ENCODE measurements at places on chromosomes 3 and 15. TPM values are rescaled to one million over a fixed set of nuclear protein-coding genes. Genes with fewer than 3 reads are reported as not detected.

DNA sequence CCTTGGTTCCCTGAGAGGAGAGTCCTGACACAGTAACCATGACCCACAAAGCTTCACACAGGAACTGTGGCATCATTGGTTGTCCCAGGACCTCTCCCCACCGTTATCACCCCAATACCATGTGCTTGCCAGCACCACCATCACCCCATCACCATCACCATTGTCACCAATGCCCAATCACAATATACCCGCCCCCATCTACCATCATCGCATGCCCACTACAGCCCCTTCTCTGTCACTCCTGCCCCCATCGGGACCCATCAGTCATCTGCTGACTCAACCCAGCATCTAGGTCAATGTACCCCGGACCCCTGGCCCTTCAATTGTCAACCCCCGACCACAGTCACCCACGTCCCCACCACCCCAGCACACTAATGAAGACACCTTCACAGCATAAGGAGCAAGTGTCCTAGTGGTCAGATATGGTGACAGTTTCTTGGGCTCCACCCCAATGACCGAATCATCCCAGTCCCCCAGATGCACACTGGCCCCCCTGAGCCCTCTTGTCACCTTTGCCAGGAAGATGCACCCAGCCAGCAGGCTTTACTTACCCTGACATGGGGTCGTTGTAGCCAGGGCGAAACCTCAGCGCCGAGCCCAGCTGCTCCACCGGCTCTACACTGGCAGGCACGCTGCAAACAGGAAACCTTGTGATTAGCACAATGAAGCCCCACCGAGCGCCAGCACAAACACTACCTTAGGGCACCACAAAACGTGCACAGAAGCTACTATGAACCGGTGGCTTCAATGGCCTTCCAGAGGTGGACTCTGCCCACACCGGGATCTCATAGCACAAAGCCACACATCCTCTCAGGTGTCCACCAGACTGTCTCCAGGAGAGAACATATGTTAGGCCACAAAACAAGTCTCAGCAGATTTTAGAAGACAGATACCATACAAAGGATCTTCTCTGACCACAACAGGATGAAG is 25.1 kb downstream of the SHISA5 start:
- DNase-seq: no peak

DNA sequence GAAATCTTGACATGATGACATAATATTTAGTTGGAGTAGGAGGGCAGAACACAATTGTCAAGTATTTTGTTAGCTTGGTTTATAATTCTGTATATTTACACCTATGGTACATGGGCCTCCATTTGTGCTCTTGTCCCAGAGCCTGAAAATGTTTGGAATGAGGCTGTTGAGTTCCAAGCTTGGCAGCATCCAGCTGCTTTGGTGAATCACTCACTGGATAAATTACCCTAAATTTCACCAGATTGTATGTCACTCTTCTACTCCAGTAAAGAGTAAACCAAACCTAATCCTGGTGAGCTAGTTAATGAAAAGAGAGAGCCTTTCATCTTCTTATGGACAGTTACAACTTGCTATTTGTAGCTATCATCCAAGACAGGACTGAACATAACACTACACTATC is 928.7 kb downstream of the DIPK2A start:
- DNase-seq: no peak

DNA sequence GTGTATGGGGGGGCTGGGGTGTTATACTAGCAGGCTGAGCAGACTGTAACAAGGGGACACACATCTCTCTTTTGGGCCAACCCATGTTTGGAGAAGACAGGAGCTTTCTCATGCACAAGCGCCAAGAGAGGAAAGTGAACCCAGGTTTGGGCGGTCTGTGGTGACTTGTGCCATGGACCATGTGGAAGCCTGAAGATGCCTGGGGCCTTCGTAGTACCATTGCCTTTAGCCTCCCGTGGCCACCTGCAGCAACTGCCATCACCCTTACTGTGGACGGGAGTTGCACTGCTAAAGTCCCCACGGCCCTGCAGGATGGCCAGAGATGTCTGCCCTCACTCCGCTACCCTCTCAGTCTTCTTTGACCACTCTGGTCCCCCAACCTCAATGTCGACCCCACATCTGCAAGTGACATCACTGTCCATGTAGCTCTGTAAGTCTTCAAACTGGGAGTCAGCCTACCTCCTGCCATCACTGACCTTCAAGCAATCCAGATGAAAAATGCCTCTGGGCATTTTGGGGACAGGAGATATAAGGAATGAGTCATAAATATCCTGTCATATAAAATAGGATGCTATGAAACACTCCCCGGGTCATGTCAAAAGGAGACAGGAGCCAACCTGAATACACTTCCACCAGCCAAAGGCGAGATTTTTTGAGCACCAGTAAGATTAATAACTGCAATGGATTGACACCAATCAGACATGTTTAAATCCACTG is 74.7 kb upstream of the C15orf39 start:
- no peak for DNase-seq

DNA sequence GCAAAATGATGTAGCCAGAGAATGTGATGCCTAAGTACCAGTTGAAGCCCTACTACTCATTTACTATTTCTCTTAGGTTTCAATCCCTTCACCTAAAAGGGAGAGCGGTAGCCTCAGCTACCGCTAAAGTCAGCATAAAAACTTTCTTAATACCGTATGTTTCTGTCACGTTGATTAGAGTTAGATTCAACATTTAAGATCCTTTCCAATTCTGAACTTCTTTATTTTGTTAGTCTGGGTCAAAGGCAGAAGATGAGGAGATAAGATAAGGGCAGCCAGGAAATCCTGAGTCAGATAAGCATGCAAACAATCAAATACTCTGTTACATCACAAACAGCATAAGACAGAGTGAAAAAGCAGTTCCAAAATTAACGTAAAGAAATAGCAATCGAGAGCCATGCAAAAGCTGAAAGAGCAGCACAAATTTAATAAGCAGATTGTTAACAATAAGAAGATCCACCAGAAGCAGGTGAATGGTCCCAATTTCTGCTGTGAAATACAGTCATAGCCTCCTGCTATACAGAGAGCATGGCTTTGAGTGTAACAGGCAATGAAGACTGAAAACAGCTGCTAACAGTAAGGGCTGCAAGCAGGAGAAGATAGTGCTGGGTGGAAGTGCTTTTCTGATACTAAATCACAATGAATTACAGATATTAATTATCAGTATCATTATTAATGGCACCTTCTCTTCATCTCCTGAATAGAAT is 3.0 kb downstream of the TMEM207 start:
- DNase-seq: no peak

- no peak for DNase-seq
Measured at GRCh38 chr15:70569091-70569713, 194.2 kb downstream of the UACA start.

- no peak for DNase-seq
Measured at GRCh38 chr15:96625256-96625655, 294.8 kb downstream of the NR2F2 start.

GRCh38 chr3:136994772-136995516 is 37.2 kb downstream of the IL20RB start:
- DNase-seq: peak; percentile 35

- no peak for DNase-seq
Measured at GRCh38 chr3:63967675-63968611, 55.4 kb downstream of the PSMD6 start.

DNA sequence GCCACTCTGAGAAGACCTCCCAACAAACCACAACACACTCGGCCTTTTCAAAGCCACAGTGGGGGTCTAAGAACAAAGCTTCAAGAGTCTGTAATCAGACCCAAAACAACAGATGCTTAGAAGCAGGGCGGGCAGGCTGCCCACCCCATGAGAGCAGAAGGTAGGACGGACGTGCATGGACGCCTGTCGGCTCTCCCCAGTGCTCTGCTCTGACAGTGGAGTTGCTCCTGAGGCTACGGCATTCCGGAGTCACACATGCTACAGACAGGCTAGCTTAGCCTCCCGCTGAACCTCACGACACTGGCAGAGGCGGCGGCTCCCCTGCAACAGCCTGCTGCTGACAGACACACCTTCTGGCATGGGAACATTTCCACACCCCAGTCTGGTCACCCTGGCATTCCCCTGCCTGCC is 33.5 kb downstream of the SLCO2A1 start:
- no peak for DNase-seq

DNA sequence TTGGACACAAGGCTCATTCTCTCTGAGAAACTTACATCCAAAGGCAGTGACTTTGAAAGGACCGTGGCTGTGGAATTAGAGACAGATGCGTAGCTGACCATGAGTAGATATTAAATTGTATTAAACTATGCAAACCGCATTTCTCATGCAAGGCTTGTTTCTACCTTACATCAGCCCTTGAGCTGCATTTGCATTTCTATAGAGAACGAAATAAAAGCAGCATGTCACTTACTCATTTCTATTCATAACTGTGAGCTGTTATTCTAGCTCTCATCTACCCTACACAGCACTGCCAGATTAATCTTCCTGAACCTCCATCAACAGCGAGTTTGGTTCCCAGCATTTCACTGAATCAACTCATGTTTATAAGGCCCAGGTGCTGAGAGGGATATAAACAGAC is 72.3 kb downstream of the THSD4 start:
- no peak for DNase-seq

DNA sequence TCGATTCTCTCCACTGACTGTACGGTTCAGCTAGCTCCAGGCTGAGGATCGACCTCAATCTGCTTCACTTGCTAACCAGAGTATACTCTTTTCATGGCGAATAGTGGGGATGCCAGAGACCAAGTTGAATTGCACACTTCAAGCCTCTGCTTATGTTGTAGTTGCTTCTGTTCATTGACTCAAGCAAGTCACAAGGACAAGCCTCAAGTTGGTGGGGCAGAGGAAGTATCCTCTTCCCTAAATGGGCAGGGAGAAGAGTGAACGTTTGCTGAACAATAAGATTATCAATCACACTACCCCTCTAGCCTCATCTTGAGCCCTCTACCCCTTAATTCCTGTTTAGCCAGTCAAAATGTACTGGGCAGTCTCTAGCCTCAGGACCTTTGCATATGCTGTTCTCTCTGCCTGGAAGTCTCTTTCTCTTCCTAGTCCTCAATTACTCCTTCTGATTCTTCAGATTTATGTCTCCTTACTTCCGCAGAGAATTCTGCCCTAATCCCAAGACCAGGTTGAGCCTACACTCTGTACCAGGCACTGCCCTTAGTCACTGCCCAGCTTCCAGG is 390.4 kb upstream of the PROK2 start:
- DNase-seq: no peak

DNA sequence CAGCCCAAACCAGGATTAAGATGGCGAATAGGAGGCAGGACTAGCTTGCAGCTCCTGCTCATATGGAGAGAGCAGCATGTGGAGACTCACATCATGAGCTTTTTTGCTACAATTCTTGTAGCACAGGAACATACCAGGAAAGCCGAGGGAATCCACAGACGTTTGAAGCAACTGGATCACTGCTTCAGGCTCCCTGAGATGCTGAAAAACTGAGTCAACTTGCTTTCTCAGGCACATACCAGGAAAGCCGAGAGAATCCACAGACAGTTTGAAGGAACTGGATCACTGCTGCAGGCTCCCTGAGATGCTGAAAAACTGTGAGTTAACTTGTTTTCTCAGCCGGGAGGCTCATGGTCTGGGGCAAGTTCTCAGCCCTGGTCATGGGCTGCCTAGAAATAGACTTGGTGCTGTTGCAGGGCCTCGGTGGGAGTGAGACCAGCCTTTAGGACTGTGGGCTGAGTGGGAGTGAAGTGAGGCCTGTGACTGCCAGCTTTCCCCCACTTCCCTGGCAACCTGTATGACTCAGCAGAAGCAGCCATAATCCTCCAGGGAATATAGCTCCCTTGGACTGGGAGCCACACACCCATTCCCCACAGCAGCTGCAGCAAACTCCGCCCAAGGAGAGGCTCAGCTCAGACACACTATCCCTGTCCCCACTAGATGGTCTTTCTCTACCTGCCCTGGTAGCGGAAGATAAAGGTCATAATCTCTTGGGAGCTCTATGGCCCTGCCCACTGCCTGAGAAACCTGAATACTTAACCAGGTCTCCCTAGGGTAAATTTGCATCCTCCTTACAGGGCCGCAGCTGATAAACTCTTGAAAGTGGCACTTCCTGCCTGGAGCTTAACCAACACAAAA is 51.9 kb upstream of the PFN2 start:
- no peak for DNase-seq

- DNase-seq: no peak
Measured at GRCh38 chr15:67358391-67358790, 103.8 kb downstream of the IQCH start.

DNA sequence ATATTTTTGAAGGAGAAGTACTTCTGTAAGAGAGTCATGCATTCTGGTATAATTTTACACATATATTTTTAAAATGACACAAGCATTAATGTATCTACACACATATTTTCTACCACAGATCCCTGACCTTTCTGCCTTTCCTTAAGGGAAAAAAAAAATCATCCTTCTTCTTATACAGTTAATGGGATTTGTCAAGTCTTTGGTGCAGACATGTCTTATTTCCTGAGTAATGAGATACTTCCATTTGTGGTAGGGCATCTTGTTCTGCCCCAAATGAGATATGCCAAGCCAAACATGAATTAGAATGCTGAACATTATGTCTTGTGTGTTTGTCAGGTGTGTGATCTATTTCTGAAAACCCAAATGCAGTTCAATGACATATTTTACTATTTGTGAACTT is 329.9 kb downstream of the RBMS3 start:
- DNase-seq: no peak

Gene CHST13
- total RNA-seq: under 0.01 TPM

Gene CLEC3B
- total RNA-seq: 24.1 TPM

Gene PPCDC
- total RNA-seq: 3.7 TPM

Gene LHFPL4
- 47.3 TPM for total RNA-seq

Gene ZIC4
- 2.4 TPM for total RNA-seq

Gene PLSCR1
- 7.7 TPM for total RNA-seq

Gene GCHFR
- total RNA-seq: 4.5 TPM
